CD4-positive, alpha-beta T cell treated with Interleukin-10 for 1 hour (primary cell): ENCODE measurements at places on chromosomes 16 and 17.

DNA sequence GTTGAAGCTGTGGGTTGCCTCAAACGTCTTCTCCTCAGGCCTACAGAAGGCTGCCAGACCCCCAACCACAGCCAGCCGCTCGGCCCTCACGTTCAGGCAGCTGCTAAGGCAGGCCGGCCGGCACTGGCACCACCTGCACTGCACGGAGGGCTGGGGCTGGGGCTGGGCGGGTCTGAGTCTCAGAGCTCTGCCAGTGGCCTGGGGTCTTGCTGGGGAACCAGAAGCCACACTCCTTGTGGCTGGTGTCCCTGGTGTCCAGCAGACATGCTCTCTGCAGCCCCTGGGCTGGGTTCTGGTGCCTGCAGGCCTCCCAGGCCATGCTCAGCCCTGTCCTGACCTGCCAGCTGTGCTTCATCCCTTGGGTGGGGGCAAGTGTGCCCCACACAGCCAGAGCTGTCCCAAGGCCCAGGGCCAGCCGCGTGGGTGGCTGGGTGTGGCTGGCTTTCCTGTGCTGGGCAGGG is 42.0 kb downstream of the BAHCC1 start:
- DNase-seq = no peak

DNA sequence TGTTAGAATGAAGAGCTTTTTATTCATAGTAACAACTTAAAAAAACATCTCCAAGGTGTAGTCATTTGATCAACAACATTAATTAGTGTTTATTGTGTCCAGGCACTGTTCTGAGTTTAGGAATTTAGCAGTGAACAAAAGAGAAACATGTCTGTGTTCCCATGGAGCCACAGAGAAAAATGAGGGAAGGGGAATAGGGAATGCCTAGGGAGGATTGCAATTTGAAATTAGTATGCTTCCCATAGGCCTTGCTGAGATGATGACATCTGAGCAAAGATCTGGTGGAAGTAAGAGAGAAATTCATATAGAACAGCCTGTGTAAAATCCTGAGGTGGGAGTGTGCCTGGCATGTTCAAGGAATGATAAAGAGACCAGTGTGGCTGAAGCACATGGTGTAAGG is 318.0 kb downstream of the BCAS3 start:
- DNase-seq = no peak

DNA sequence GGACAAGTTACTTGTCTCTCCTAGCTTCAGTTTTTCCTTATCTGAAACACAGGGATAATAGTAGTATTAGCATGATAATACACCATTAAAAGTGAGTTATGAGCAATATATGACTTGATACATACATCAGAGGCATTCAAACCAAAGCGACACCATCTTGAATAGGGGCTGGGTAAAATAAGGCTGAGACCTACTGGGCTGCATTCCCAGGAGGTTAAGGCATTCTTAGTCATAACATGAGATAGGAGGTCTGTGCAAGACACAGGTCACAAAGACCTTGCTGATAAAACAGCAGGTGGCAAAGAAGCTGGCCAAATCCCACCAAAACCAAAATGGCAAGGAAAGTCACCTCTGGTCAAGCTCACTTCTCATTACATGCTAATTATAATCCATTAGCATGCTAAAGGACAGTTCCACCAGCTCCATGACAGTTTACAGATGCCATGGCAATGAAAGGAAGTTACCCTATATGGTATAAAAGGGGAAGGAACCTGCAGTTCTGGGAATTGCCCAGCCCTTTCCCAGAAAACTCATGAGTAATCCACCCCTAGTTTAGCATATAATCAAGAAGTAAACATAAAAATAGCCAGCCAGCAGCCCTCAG is 37.2 kb upstream of the HS3ST3A1 start:
- DNase-seq = no peak

DNA sequence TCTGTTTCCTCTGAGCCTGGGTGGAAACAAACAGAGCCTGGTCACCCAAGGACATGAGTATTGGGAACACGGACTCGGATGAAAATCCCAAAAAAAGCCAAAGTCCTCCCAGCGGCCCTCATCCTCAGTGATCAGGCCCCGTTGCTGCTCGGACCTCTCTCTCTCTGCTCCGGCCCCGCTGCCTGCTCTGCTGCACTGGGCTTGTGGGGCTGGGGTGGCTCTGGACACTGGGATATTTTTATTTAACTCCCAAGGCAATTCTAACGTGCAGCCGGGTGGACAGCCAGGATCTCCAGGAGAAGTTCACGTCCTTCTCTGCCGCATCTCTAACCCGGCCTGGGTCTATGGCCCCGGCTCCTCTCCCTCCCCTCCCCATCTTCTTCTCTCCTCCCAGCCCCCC is 280.9 kb upstream of the TNRC6C start:
- no peak for DNase-seq

- no peak for DNase-seq
Observed at GRCh38 chr17:32241640-32242039, 24.0 kb upstream of the RHBDL3 start.
